ENCODE measurements at places on chromosomes 2 and 18. TPM values are rescaled to one million over a fixed set of nuclear protein-coding genes. Genes with fewer than 3 reads are reported as not detected.

GRCh38 chr18:9971313-9971920 lies 57.6 kb downstream of the VAPA start:
- DNase-seq, result peak; percentile 86
- H3K4me1 ChIP-seq, result peaks cover 3% of the 10 kb centered on the region
- H3K27me3 ChIP-seq, result no peaks in the 10 kb centered on the region
- H3K27ac ChIP-seq, result no peak overlapping the region
- H3K4me3 ChIP-seq, result no peak overlapping the region
- H3K36me3 ChIP-seq, result no peaks in the 10 kb centered on the region

DNA sequence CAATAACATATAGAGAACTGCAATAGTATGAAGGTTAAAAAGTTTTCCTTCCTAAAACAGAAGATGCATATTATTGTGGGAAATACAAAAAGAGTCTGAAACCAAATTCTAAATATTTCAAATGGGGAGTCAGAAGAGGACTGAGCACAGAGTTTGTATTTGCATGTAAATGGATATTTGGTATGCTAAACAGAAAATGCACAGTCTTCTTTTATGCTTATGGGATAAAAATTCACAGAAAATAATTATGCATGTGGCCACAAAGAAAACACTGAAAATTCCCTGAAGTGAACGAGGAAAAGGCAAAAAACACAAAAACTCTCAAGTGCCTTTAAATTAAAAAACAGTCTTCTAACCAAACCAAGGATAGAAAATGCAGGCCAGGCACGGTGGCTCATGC lies 142.7 kb downstream of the NCKAP5 start:
- H3K36me3 ChIP-seq, result no peaks in the 10 kb centered on the region
- H3K27ac ChIP-seq, result no peak overlapping the region
- H3K4me3 ChIP-seq, result no peak overlapping the region
- no peaks in the 10 kb centered on the region for H3K27me3 ChIP-seq

DNA sequence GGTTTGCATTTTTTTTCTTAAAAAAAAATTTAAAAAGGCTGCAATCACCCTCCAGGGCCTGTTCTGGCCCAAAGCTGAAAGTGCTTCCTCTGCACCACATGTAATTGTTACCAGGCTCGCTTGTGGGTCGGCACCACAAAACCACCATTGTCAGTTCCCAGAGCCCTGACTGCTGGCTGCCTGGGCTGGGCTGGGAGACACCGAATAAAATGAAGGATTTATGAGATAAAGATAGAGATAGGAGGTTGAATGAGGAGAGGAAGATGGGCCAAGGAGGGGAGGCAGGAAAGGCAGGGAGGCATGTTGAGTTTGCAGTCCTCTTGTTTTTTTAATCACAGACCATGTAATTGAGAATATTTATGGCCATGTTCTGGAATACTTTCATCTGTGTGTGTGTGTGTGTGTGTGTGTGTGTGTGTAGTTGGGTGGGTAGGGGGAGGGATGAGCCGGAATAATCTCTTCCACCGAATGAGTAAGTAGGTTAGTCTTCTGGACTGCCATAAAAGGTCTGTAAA lies 14.7 kb downstream of the NRP2 start:
- no peak overlapping the region for H3K27ac ChIP-seq
- H3K27me3 ChIP-seq, result no peaks in the 10 kb centered on the region
- no peak overlapping the region for H3K4me3 ChIP-seq
- H3K4me1 ChIP-seq, result no peaks in the 10 kb centered on the region
- no peaks in the 10 kb centered on the region for H3K36me3 ChIP-seq

DNA sequence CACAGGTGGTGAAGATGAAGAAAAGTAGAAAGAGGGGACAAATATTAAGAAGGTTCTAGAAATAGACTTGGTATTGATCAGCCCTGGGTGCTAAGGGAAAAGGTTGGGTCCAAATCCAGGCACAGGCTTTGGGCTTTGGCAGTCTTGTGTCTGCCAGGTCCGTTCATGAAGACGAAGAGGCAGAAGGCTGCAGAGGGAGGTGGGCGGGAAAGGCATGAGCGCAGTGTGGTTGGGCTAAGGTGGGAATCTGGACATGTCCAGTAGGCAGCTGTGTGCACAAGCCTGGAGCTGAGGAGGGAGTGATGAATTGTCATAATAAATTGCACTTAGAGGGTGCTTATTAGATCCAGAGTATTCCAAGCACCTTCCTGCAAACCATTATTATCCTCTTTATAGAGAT lies 105.7 kb upstream of the TEX51 start:
- H3K4me1 ChIP-seq, result no peaks in the 10 kb centered on the region
- no peak for DNase-seq
- no peaks in the 10 kb centered on the region for H3K36me3 ChIP-seq
- no peak overlapping the region for H3K27ac ChIP-seq

The LYG1 gene
- total RNA-seq, result not detected

The LCT gene
- total RNA-seq, result not detected

Data from body of pancreas (tissue), 4 donors.